ENCODE measurements at places on chromosomes 1 and 21.

- DNase-seq: peak; percentile 38
Measured at GRCh38 chr1:208264469-208265121, 20.4 kb upstream of the PLXNA2 start.

GRCh38 chr1:3548156-3548893 lies 63.0 kb downstream of the MEGF6 start:
- DNase-seq: peak; percentile 87

DNA sequence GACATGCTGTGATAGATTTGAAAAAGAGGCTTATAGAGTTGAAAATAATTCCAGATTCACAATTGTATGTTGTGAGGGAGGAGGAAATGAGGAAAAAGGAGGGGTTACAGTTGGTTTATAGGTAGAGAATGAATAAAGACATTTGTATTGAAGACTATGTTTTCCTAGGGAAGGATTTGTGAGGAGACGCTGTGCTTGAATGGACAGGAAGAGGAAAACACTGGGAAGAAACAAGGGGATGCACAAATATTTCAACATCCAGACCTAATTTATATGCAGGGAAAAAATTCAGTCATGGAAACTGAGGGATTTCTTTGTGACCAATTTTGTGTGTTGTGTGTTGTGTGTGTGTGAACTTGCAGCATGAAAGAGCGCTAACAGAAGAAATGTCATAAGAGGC lies 92.6 kb upstream of the B3GALT2 start:
- no peak for DNase-seq

- DNase-seq: peak; percentile 44
Measured at GRCh38 chr1:202192770-202193613, 607 bp upstream of the LGR6 start.

GRCh38 chr1:93816970-93817678 lies 61.9 kb downstream of the DNTTIP2 start:
- peak; percentile 80 for DNase-seq

DNA sequence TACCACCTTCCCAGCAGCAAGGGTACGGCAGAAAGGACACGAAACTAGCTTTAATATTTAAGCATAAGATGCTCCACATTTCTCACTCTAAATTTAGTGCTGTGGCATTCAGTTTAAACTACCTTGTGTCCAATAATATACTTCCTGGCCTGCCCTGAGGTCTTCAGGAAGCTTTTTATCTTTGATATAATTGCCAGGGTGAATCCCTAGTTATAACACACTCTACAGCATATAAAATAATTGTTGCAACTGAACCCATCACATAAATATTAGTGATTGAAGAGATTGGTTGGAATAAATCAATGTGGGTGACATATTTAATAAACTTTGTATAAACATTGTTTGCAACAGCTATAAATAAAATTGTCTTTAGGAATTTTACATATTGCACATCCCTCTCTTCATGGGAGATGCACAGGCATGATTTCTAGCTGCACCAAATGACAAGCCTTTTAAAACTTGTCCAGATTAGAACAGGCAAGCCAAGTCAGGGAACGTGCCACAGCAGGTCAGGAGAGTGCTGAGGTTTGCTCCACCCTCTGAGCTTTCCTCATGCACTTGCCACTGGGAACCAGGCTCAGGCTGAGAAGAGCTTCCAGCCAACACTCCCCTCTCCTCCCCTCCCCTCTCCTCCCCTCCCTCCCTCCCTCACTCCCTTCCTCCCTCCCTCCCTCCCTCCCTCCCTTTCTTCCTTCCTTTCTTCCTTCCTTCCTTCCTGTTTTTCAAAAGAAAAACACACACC lies 623.2 kb upstream of the PKN2 start:
- no peak for DNase-seq

- DNase-seq: no peak
Measured at GRCh38 chr21:39188521-39189139, 5.4 kb upstream of the PSMG1 start.

DNA sequence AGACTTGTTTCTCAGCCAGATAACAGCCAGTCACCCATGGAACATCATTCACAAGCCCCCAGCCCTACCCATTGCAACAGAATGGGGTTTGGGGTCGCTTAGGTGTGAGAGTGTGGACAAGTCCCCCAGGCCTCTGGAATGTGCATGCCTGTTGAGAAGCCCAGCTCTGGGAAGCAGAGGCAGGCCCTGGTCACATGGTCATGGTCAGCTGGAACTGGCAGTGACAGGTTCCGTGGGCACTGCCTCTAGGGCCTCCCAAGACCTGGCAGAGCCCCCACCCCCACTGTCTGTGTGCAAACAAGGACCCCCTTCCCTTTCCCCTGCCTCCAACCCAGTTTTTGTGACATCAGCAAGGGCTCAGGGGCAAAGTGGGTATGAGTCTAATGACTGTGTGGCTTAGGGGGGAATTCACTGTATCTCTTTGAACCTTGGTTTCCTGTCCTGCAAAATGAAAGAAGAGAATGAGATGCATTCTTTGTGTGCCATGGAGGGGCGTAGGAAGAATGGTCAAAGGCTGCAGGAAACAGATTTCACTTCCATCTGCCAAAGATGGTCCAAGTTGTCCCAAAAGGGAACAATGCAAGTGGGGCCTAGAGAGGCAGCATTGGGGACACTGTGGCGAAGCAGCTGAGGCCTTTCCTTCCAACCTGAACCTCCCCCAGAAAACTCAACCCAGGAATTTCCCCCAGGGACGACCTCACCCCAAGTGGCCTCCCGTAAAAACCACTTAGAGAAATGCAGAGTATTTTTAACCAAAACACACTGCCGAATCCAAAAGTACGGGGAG lies 34.7 kb upstream of the SELENON start:
- no peak for DNase-seq

DNA sequence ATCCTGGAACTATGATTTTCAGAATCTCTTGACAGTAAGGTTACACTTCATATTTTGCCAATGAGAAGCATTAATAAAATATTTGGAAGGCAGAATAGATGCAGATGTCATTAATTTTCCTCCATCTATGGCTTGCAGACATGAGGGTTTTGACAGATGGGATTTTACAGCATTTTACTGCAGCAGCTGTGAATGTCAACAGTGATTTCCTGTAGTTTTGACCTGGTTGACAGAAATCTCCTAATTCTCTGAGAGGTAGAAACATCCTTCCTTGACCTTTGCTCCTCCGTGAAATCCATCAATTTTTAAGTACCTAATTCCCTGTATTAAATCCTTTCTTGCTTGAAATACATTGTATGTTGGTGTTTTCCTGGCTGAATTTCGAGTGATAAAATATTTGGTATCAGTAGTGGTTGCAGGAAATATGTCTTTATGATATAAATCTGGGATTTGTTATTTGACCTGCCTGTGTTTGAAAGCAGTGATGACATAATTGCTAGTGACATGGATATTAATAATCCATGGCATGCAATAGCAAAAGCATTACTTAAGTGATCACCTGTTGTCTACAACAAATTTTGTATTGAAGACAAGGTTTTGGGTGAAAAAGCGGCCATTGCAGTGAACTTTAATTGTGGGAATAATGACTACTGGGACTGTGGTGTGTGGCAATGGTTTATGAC lies 73.9 kb downstream of the HLX start:
- DNase-seq: no peak

GRCh38 chr1:91120936-91121335 lies 99.1 kb upstream of the ZNF644 start:
- no peak for DNase-seq

DNA sequence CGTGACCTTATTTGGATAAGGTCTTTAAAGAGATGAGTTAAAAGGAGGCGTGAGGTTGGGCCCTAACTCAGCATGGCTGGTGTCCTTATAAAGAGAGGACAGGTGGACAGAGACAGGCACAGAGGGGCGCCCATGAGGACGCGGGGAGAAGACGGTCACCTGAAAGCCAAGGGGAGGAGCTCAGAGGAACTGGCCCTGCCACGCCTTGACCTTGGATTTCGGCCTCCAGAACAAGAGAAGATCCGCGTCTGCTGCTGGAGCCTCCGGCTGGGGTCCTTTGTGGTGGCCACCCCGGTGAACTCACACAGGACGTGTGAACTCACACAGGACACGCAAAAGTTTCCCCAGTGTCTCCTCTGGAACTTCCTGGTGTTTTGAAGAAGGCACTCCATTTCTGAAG lies 122.7 kb downstream of the SIK1 start:
- no peak for DNase-seq

DNA sequence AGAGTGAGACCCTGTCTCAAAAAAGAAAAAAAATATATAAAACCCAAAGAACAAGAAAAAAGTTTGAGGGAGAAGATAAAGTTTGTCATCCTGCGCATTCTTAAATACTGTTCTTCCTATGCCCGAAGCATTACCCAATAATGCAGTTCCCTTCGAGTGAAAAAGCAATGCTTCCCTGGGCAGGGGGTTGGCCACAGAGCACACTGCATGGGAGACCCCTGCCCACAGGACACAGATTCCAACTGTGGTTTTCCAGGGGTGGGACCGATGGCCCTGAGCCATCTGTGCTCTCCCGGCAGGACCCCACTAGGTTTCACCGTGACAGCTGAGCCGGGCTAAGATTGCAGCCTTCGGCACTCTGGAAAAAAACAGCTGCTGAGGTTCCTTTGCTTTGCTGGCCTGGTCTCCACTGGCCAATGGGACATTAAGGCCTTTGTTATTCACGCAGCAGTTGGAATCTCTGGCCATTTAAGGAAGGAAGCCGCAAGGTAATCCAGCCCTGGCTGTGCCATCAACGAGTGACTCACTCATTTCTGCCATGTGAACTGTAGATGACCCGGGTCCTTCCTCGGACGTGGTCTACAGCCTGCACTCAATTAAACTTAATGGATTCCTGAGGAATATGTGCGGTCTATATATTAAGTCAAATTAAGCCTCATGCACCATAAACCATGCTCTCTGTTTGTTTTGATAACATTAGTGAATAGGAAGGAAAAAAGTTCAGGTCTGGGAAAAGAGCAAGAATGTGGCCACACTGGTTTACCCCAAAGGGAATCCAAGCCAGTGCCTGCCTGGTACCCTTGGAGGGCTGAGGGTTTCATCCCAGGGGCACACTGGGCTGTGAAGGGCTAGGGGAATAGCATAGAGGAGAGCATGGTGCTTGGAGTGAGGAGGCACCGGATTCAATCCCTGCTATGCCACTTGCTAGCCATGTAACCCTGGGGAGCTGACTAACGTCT lies 163.2 kb downstream of the ZBTB18 start:
- peak; percentile 98 for DNase-seq

GRCh38 chr1:179061360-179062282 lies 20.2 kb upstream of the TOR3A start:
- DNase-seq: no peak

Measured in fibroblast of skin of back (primary cell).